ENCODE measurements at places on chromosomes 4 and X. TPM values are rescaled to one million over a fixed set of nuclear protein-coding genes. Genes with fewer than 3 reads are reported as not detected.

The MAML3 gene
- 5.0 TPM for total RNA-seq

DNA sequence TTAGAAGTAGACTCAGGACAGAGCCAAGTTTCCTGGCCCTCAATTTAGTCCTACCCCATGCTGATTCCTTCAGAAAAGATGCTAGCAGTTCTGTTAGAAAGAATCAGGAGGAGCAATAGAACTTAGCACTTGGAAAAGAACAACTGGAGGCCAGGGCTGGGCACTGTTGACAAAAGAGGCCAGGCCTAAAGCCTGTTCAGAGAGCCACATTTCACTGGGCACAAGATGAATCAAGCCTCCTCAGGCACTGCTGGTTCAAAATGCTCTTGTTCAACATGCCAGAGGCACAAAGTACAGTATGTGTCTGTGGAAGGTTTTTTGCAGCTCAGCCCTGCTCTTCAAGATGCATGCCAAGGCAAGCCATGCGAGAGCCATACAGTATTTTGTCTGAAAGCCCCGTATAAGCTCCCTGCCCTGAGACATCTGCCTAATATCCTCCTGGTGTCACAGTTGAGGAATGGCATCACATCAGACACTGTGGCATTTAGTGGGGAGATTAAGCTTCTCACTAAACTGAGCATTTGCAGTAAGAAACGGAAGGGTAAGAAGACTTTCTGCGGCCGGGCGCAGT is 53.7 kb downstream of the RASL11B start:
- DNase-seq: no peak

DNA sequence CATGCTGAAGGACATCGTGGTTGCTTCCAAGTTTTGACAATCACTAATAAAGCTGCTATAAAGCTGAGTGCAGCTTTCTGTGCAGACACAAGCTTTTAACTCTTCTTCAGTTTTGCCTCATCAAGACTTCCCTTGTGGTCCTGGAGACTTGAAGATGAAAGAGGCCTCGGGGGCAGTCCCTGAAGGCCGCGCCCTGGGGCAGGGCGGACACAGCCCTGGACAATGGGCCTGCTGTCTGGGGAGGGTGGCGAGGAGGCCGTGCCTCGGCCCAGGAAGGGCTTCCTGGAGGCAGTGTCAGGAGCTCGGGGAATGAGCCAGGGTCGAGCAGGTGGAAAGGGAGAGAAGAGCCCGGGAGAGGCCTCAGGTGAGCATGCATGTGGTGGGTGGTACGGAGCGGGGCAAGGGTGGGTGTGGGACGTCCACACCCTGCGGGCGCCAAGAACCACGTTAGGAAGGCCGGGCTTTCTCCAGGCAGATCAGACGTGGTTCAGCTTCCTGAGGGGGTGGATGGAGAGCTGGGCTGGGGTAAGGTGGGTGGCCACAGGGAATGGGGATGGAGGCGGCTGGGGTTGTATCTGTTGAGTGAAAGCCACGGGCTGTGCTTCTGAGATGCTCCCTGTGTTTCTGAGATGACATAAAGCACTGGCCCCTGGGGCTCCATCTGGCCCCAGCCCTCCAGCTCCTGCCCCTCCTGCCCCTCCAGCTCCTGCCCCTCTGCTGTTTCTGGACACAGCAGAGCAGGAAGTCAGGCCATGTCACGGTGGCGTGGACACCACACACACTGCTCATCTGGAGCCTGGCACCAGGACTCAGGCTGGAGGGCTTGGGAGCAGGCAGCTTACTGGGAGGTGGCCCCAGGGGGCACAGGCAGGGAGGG is 21.5 kb downstream of the ADRA2C start:
- DNase-seq: no peak

DNA sequence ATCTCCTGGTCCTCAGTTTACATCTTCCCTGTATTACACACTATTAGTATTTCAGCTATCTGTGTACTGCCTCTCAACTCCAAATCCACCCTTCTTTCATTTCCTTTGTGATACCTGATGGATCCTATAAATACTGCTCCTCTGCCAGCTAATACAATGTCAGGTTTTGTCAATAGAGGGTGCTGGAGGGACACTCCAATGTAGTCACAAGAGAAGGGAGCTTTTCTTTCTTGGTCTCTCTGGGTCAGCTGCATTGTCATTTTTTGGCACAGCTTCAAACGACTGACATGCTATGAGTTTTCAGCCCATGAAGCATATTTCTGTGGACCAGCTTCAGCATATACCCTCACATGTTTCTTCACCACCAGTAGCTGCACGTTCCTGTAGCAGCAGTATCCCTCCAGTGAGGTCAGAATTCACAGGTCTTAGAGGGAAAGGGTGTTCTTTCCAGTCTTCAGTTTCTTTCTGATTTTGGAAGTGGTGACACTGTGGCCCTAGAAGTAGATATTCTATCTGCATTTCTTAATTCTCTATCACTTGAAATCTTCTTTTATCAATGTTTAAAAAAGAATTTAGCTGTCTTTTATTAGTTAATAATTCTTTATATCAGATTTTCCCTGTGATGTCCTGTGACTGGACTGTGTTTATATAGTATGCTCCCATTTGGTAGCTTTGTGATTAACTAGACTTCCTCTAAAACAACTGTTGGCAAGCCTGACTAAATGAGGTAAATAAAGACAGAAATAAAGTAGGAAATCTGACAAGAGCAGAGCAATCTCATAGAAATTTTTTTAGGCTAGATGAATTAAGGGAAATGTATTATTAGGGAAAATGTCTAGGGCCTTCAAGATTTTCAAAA is 60.6 kb downstream of the GABRA2 start:
- no peak for DNase-seq

- DNase-seq: no peak
Measured at GRCh38 chr4:85913931-85914694, 439.2 kb downstream of the ARHGAP24 start.

Data from sigmoid colon (tissue), 7 donors.